ENCODE measurements at places on chromosomes 12 and 14.

GRCh38 chr12:38930990-38931389 lies 25.6 kb upstream of the CPNE8 start:
- DNase-seq: no peak

DNA sequence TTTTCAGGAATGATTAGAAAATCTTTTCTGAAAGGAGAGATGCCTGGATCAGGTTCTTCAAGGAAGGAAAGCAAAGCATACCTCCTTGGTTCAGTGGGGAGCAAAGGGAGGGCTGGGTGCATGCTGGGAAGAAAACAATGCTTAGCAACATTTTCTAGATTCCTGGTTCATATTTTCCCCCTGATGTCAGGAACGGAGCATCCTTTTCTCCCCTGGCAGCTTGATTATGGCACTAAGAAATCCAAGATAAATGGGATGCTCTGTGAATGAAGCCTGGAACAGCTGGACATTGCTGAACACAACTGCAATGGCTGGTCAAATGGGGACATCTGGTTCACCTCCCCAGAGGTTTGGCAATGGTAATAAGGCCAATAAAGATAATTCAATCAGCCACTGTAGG lies 50.9 kb downstream of the KCNA5 start:
- no peak for DNase-seq

DNA sequence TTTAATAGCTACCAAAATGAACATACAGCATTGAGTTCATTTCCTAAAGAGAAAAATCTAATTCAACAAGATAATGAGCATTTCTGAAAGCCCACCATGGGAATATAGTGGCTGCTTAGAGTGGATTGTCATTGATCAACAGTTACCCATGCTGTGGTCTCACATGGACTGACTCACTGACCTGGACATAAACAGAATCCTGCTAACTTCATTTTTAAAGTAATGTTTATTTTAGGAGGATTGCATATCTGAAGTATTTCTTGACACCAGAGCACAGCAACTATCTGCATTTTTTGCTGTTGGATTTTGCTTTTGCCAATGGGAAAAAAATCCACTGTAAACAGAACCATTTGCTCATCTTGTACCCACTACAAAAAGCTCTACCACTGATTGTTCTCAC lies 71.7 kb downstream of the KCNC2 start:
- no peak for DNase-seq

GRCh38 chr12:90839346-90839745 lies 115.6 kb downstream of the CCER1 start:
- DNase-seq: no peak

- no peak for DNase-seq
These were observed 66.3 kb downstream of the RBM19 start for GRCh38 chr12:113899561-113900471.

Measured in dorsolateral prefrontal cortex (tissue), 122 donors.